NCI-H774 (cell line): ENCODE measurements at places on chromosomes 5 and 9.
A peak's percentile ranks its signal among the peaks of the same experiment; 100 is the strongest.

DNA sequence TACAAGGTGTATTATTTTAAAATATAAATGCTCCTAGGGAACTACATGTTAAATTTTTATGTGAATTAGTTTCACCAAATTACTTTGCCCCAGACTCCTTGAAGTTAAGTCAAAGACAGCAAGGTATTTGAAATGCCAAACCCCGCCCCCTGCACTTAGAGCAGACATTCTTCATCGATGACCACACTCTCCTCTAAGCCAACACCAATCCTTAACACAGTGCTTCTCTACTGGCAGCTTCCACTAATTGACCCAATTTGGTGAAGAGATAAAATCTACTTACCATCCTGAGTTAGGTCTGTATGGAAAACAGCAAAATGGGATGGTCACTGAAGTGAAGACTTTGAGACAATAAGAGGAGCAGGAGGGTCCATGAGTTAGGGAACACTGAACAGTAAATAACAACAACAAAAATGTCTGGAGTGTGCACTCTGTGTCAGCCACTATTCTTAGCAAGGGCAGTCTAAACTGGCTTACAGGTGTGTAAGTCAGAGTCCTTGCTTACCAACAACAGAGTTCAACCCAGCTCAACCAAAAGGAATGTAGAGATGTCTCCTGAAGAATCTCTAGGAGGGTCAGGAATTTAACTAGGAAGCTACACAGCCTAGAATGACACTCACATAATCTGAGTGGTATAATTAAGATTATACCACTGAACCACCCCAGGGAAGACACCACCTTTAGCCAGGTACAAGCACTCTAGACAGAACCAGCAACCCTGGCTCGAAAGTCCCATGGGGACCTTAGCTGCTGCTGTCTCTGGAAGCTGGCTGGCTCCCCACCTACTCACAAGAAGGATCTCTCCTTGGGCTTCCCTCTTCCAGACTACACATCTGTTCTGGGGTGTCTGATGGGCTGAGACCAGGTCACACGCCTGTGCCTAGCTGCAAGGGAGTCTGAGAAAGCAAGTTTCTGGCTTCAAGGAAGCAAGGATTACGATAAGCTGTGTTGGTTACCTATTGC is 8.8 kb upstream of the UBE2QL1 start:
- no peak for DNase-seq

GRCh38 chr5:10982626-10983025 is 221.6 kb upstream of the DAP start:
- DNase-seq: no peak

GRCh38 chr9:124810663-124811355 is 33.9 kb downstream of the OLFML2A start:
- no peak for DNase-seq

DNA sequence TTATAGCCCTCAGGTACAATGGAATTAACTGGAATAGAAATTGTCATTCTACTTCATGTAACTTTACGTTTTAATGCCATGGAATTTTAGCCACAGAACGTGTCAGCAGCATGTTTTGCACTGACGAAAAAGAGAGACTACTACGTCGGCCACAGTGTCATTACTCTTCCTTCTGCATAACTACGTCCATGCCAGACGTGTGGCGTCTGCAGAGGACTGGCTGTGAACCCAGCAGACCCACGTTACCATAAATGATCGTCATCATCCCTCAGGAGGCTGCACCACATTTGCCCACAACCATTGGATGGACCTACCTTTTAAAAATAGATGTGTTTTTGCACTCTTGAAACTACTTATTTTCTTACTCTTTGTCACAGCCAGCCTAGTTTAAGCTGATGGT is 63.8 kb upstream of the ATG10 start:
- DNase-seq: no peak

DNA sequence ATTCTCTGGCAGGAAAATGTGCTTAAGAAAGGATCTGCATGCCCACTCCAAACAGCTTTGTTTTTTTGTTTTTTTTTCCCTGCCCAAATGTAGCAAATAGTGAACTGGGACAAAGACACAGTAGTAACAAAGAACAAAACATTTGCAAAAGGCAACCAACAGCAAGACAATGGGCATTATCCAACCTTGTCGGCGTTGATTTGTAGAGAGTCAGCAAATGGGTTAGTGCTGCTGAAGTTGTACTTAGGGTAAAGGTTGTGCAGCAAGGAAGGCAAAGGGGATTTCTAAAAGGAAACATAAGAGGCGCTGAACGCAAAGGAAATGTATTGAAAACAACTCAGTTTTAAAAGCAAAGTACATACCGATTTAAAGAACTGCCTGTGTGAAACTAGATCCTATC is 136.2 kb downstream of the MPDZ start:
- DNase-seq: no peak

DNA sequence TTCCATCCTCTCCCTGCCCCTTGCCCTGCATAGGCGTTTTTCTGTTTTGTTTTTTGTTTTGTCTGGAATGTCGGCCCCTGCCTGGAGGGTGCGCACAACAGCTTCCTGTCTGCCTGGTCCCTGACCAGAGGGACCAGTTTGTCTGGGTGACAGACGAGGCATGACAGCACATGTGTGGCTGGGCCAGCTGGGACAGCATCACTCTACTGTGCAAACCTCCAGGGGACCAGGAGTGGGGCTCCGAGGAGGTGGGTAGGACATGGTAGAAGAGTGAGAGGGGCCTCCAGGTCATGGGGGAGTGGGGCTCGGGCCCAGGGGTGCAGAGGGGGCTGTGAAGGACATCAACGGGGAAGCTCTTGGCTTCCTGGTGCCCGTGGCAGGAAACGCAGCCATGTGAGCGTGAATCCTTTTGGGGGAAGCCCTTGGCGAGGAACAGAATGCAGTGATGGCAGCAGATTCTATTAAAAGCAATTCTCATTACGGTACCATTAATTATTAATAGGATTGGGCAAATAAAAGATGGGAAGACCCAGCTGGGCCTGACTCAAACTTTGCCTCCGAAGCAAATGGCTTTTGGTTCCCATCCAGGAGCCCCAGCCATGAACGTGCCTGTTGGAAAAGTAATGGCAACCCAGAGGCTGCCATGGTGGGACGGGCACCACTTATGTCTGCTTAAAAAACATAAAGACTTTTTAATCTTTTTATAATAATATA is 184.4 kb upstream of the IER5L start:
- DNase-seq: no peak

DNA sequence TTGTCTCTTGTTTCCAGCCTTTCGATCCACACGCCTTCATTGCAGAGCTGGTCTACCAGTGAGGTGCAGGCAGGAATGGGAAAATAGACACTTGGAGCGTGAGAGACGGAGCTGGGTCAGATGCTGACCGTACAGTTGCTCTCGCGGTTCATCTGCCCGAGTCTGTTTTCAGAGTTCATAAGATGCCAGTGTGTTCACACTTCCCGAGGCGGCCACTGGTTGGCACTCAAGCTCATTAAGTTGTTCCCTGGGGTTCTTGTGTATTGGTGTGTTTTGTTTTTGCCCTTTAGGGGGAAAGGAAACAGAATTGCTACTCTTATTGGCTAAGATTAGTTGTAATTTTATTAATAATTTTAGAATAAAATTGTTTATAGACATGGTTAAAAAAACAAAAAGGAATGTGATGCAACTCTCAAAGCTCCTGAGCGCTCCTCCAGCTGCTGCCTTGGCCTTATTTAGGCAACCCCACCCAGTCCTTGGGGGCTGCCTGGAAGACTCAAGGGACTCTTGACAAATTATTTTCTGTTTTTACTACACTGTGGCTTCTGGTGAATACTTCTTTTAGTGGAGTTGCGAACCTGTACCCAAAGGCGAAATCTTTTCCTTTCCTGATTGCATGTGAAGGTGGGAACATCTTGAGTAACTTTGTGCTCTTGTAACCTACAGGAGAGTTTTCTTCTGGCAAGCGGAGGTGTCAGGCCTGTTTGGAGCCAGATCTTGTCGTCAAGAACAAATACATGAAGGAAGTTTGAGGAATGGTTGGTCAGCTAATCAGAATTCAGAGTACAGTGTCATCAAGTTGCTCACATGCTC is 146.1 kb downstream of the MAST4 start:
- no peak for DNase-seq

DNA sequence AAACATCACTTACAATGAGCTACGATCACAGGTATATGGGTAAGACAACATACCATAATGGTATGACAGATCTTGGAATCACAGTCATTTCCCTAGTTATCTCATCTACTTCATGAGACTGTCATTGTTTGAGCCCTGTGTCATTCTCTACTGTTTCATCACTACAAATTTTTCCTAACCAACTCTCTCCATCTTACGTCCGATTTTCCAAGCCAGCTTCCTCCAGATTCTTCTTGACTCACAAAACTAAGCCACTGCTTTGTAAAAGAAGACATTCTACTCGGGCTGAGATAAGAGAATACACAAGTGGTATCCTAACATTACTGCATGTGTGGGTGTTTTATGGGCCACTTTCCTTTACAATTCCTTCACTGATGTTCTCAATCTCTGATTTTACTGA is 49.6 kb downstream of the SERINC5 start:
- DNase-seq: no peak

GRCh38 chr9:14271093-14271673 is 42.8 kb downstream of the NFIB start:
- DNase-seq: peak; percentile 88

- DNase-seq: no peak
Observed at GRCh38 chr9:87125819-87126218, 178.5 kb upstream of the GAS1 start.

- DNase-seq: no peak
Observed at GRCh38 chr5:127660047-127660733, 11.3 kb downstream of the CTXN3 start.

- no peak for DNase-seq
Observed at GRCh38 chr9:91835216-91835615, 114.8 kb downstream of the ROR2 start.

DNA sequence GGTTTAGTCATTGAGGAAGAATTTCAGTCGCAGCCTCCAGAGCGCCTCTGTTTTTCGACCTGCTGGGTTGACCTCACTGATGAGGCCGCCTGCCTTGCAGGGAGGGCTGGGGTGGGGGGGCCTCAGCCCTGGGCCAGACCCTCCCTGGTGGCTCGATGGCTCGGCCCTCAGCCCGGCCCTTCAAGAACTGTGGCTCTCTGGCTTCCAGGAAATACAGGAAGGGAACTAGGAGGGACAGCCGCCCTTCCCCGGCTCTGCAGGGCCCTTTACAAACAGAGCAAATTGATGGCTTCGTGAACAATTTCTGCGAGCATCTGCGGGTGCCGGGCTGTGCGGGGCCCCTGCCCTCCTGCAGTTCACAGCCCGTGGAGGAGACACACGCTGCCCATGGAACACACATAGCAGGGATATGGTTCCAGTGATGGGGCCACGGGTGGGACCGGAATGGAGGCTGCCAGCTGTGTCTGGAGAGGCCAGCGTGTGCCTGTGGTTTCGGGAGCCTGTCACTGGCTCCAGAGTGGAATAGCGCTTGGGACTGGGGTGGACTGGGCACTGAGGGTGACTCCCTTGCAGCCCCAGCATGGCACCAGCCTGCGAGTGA is 39.6 kb downstream of the COL5A1 start:
- no peak for DNase-seq

DNA sequence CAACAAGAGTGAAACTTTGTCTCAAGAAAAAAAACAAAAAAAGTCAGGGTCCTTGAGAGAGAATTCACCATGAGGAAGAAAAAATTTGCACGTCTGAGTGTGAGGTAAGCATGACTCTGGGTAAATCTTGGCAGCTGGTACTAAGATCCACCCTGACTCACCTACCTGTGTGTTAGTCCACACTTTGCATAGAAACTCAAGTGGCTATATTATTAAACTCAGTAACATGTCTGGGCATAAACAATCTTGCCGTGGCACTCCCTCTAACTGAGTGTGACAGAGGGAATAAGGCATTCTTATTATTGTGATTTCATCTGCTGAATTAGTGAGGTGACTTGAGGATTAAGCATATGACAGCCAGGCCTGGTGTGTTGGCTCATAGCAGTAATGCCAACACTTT is 259.4 kb upstream of the VLDLR start:
- no peak for DNase-seq

- no peak for DNase-seq
Observed at GRCh38 chr9:32172256-32172655, 212.2 kb upstream of the ACO1 start.

DNA sequence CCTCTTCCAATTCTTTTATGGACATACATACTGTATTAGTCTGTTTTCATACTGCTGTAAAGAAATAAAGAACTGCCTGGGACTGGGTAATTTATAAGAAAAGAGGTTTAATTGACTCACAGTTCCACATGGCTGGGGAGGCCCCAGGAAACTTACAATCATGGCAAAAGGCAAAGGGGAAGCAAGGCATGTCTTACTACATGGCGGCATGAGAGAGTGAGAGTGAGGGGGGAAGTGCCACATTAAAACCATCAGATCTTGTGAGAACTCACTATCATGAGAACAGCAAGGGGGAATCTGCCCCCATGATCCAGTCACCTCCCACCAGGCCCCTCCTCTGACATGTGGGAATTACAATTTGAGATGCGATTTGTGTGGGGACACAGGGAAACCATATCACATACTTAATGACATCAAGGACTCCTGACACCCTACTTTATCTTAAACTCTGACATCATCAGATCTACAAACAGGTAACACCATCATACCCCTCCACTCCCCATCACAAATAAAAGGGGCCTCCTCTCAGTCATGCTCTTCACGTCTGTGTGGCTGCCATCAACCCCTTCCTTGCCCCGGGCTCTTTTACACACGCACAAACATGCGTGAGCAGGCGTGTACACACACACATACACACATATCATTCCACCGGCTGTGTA is 9.7 kb downstream of the ANKRD33B start:
- DNase-seq: no peak

DNA sequence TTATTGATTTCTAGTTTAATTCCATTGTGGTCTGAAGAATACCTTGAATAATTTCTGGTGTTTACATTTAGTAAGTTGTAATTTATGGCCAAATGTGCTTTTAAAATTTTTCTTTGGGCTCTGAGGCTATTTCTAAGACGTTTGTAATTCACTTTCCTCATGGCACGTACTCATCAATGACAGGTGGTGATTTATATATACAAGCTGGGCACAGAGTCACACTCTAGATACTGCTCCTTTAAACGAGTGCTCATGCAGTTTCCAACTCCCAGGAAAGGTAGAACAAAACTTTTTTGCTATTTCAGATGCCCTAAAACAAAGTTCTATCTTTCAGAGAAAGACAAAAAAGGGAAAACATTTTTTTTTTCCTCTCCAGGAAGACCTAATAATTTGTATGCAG is 146.9 kb downstream of the AUH start:
- no peak for DNase-seq

DNA sequence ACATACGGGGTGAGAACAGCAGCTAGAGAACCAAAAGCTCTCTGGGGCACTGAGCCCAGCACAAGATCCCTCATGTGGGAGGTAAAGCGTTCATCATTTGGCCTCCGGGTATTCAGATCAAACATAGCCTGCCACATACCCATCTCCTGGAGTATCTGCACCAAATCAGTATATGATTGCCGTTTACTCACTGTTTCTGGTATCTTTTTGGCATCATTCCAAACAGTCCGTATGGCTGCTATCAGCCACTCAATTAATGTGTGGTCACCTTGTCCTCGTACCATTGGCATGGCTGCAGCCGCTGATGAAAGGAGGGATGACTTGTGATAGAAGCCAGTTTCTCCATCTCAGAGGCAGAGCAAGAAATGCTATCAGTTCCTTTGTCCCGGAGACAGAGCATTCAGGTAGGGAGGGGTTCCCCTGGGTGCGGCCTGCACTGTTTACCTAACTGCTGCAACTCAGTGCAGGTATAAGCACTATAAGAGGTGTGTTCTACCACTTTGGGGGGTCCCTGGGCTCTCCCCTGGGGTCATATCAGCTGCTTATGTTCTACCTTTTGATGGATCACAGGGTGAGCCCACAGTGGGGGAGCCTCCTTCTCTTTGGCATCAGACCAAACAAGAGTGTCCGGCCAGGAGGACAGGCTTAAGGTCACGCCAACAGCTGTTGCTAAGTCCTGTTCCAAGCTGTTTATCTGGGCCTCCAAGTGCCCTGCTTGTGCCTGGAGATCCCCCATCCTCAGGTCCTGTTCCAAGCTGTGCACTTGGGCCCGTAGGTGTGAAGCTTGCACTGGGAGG is 9.4 kb downstream of the DMAC1 start:
- DNase-seq: no peak
